ENCODE measurements at places on chromosomes 7 and 10.

DNA sequence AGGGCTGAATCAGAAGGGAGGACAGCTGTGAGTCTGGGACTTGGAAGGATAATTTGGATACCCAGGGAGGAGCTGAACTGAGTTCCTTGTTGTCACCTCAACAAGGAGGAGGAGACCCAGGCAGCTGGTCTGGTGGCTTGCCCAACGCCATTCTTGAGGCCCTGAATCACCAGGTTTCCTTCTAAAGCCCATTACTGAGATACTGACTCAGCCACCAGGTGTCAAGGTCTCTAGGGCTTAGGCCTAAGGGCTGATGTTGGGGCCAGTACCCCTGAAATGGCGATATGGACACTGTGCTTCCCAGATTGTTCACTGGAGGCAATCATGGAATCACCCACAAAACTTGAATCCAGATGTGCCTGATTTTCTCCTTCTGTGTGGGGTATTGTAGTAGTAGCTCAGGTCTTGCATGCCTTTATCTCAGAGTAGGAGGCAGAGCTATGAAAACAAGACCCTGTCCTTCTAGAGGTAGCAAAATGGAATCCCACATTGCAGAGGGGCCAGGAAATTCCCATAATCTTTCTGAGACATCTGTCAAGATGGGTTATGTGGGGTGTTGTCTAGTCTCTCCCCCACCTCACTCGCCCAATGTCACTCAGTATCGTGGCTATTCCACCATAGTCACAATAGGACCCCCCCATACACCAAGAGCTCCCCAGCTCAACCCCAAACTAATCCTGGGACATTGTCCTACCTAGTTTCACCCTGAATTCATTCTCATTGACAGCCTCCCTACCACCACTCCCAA is 1.8 kb upstream of the ATG9B start:
- no peak for DNase-seq

DNA sequence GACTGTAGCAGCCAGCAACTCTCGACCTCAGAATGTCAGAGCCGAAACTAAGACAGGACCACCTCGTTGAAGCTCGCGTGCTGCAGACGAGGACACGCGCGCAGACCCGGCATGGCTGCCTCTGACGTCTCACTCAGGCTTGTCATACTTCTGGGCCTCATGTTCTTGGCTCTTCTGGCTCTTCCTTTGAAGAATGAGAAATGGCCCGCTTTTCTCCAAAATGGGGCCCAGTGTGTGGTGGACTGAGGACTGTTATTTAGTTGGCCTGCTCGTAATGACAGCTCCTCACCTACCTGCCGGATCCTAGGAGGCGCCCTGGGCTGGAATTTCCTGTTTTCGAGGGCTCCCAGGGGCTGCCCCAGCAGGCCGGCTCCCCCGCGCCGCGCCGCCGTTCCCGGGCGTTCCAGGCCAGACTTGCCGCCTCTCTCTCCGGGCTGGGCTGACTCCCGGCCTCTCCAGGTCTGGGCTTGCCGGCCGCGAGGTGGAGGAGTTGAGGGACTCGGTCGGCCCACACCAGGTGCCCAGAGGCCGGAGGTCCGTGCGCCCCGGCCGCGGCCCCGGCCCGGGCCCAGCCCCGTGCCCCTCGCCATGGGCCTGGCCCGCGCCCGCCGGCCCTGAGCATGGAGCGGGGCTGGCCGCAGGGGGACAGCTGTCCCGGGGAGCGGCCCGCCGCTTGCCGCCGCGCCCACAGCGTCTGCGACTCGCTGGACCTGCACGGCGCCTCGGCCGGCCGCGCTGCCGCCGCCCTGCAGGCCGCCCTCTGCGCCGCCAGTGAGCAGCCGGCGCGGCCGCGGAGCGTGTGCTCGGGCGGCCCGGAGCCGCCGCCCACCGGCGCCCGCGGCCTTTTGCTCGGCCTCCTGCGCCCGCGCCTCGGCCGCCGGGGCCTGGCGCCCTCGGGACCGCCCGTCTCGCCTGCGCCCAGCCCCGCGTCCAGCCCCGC is 28.1 kb downstream of the AGAP3 start:
- no peak for DNase-seq

DNA sequence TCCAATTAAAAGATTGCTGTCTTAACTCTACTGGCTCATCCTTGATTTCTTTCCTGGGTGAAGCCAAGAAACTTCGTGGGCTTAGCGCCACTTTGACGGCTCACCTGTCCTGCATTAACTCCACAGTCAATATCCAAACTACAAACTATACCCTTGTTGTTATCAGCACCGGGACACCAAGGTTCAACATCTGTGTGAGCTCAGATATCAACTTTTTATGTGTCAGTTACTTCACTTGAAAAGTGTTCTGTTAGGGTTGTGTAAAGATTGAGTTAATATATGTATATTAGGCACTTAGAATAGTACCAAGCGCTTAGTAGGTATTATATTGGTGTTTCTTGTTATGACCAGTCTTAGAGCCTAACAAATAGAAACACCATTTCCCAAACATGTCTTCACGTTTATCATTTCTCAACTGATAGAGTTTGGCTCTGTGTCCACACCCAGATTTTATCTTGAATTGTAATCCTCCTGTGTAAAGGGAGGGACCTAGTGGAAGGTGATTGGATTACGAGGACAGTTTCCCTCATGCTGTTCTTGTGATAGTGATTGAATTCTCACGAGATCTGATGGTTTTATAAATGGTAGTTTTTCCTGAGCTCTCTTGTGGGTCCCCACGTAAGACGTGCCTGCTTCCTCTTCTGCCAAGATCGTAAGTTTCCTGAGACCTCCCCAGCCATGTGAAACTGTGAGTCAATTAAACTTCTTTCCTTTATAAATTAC is 19.0 kb upstream of the ST8SIA6 start:
- no peak for DNase-seq

- DNase-seq: no peak
Observed at GRCh38 chr7:315516-316265, 25.7 kb downstream of the FOXL3 start.

DNA sequence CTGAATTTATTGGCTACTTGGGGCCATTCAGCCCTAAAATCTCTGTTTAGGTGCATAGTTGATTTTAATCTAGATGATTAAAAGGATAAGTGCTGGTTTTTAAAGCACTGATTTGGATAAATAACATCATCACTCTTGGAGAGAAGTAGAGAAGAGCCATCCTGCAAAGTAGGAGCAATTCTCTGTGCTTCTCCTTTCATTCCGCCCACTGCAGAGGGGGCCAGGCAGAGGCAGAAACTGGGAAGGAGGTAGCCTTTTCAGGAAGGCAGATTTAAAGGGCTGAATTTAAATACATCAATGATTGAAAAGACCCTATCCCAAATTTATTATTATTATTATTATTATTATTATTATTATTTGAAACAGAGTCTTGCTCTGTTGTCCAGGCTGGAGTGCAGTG is 14.1 kb downstream of the MAP3K8 start:
- no peak for DNase-seq

GRCh38 chr7:137953665-137954470 is 48.0 kb downstream of the CREB3L2 start:
- no peak for DNase-seq

DNA sequence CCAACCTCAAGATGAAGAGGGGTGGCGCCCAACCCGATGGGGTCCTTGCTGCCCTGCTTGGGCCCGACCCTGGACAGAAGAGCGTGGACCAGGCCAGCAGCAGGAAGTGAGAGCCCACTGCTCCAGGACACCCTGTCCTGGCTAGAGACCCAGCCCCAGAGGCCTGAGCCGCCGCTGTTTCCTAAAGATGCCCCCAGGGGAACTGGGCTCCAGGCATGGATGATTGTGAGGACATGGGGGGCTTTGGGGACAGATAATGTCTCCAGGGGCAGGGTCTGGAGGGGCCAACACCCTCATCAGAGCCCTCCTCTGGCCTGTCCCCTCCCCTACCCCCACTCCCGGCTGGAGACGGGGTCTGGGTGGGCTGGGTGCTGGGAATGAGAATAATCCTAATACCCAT is 71.7 kb downstream of the MYL10 start:
- no peak for DNase-seq

GRCh38 chr10:3036155-3037021 is 31.0 kb upstream of the PFKP start:
- peak; percentile 7 for DNase-seq

- DNase-seq: no peak
Observed at GRCh38 chr10:126930883-126931503, 25.8 kb downstream of the DOCK1 start.

DNA sequence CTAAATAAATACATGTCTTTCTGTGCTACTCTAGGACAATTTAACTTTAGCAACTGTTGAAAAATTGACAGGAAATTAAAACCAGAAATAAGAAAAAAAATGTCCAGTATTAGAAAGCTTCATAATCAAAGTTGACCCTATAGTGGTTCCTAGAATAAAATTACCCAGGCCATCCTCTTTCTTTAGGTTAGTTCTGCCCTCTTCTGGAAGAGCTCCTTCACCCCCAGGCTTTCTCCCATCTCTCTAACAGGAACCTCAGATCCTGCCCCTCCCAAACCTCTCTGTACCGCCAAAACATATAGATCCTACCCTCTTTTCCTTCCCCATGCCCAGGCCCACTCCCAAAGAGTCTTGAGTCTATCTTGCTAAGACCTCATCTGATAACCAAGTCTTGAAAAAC is 159.4 kb upstream of the CDK1 start:
- DNase-seq: no peak

DNA sequence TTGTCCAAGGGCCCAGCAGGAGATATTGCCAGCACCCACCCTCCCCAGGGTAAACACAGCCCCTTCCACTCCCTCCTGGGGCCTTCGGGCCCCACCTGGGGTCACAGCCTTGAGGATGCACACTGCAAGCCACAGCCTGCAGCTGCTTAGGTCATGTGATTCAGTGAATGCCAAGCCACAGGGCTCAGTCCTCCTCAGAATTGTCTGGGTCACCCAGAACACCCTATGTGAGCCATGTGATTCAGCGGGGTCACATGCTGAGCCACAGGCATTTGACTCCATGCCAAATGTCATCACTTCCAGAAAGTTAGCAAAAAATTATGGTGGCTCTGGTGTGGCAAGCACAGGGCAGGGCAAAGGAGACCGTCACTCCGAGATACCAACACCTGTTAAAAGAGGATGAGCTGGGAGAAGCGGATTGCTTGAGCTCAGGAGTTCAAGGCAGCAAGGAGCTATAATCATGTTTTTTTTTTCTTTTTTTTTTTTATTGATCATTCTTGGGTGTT is 17.2 kb upstream of the PSAP start:
- DNase-seq: peak; percentile 72

DNA sequence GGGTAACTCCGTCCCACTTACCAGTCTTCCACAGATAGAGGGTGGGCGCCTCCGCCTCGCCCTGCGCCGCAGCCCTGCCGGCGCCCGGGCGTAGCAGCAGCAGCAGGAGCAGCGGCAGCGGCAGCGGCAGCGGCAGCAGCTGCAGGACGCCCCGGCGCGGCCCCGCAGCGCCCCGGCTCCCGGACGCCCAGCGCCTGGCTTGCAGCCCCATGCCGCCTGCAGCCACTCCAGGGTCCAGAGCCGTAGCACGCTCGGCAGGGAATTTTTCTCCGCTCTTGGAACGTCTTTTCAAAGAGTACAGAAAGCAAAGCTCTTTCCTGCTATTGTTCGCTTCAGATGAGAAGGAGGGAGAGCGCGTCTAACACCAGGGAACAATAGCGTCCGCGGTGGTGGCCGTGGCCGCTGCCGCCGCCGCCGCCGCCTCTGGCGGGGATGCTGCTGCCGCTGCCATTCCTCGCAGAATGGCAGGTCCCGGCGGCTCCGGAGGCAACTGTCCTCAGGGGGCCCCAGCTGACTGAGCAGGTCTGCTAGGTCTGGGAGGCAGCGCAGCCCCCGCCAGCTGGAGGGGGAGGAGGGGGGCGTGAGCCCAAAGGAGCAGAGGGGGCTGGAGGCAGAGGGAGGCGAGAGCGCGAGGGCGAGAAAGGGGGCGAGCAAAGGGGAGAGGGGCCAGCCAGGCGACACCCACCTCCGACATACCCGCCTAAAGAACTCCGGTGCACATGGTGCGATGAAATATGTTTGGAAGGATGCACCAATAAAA is at the start of gene THSD7A:
TSS of gene THSD7A (minus strand) at position 463 of the 760 bp plus-strand sequence. CDS start at position 211, 252 bp downstream.
- no peak for DNase-seq

- DNase-seq: no peak
Observed at GRCh38 chr10:22086730-22087401, 83.3 kb upstream of the DNAJC1 start.

GRCh38 chr7:16609842-16610450 is 35.6 kb downstream of the ANKMY2 start:
- DNase-seq: no peak
